ENCODE measurements at places on chromosomes 1 and 21.

- no peak for DNase-seq
These were observed 109.2 kb downstream of the TOMM20 start for GRCh38 chr1:235019471-235019870.

- DNase-seq: no peak
These were observed 266.7 kb upstream of the GREM2 start for GRCh38 chr1:240878631-240879030.

GRCh38 chr1:166488327-166488726, 321.5 kb upstream of the FAM78B start:
- no peak for DNase-seq

DNA sequence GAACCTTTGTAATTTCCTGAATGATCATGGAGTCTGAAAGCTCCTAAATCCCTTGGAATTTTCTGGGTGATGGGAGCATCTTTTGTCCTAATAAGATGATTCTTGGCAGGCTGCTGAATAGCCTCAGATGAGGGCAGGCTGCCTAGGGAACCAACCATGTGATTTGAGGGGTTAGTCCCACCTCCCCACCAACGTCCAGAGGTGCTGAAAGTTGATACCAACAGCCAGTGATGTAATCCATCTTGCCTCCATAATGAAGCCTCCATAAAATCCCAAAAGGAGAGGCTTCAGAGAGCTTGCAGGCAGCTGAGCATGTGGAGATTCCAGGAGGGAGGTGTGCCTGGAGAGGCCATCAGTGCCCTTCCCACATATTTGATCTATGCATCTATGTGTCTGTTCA, 43.7 kb downstream of the GTF2B start:
- DNase-seq: no peak

GRCh38 chr1:13950637-13951036, 250.6 kb downstream of the PRDM2 start:
- no peak for DNase-seq

DNA sequence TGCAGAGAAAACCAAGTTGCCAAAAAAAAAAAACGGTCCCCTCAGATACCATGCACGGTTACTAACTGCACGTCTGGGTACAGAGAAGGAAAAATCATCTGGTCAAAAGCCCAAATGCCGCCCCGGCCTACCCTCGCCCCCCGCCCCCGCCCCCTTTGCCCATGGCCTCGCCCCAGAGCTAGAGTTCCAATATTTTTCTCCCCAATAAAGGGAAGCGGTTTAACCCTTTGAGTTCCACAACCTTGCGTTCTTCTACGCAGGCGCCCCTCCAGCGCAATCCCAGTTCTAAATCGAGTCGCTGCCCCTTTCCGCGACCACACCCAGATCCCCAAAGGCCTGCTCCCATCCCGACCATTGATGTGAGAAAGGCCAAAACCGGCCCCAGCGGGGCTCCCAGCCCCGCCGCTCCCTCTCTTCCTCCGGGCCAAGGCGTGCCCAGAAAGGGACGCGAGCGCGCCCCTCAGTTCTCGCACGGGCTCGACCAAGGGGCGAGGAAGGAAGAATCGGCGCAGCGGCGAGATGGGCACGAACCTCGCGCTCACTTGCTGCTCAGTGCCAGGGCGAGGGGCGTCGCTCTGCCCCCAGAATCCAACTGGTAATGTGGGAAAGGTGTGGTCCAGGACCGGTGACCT, 797 bp downstream of the WDR47 start:
- no peak for DNase-seq

DNA sequence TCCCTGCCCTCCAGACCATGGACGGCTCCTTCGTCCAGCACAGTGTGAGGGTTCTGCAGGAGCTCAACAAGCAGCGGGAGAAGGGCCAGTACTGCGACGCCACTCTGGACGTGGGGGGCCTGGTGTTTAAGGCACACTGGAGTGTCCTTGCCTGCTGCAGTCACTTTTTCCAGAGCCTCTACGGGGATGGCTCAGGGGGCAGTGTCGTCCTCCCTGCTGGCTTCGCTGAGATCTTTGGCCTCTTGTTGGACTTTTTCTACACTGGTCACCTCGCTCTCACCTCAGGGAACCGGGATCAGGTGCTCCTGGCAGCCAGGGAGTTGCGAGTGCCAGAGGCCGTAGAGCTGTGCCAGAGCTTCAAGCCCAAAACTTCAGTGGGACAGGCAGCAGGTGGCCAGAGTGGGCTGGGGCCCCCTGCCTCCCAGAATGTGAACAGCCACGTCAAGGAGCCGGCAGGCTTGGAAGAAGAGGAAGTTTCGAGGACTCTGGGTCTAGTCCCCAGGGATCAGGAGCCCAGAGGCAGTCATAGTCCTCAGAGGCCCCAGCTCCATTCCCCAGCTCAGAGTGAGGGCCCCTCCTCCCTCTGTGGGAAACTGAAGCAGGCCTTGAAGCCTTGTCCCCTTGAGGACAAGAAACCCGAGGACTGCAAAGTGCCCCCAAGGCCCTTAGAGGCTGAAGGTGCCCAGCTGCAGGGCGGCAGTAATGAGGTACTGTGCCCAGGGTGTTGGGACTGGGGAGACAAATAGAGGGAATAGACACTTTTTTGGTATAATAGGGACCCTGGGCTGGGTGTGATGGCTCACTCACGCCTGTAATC, 1.0 kb downstream of the ZBTB48 start:
- no peak for DNase-seq

DNA sequence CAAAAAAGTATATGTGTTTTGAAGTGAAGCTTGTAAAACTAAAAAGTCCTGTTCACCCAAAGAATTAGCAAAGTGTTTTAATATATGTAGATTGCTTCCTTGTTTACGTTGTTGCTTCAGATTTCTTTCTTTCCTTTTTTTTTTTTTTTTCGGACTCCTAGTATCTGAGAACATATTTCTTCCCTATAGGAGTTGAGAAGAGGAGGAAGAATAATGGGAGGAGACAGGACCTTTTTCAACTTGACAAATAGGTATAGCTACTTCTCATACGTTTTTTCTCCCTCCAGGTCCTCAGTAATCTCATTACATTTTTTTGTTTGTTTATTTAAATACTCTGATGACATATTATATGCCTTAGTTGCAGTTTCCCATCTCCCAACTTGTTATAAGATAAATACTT, 8.9 kb downstream of the DISP1 start:
- DNase-seq: no peak

DNA sequence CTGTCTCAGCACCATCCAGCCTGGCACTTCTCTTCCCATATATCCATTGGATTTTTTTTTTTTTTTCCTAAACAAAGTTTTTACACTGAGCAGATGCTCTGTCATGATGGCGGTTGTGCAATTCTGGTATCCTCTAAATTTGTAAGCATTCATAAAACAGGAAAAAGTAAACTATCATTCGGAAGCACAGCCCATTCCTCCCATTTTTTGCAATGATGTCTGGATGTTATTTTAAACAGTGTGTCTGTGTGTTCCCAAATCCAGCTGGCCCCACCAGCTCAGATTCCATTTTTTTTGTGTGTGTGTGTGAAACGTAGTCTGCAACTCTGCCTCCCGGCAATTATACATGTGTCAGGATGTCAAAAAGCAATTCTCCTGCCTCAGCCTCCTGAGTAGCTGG, 33.5 kb downstream of the PDPN start:
- DNase-seq: no peak

DNA sequence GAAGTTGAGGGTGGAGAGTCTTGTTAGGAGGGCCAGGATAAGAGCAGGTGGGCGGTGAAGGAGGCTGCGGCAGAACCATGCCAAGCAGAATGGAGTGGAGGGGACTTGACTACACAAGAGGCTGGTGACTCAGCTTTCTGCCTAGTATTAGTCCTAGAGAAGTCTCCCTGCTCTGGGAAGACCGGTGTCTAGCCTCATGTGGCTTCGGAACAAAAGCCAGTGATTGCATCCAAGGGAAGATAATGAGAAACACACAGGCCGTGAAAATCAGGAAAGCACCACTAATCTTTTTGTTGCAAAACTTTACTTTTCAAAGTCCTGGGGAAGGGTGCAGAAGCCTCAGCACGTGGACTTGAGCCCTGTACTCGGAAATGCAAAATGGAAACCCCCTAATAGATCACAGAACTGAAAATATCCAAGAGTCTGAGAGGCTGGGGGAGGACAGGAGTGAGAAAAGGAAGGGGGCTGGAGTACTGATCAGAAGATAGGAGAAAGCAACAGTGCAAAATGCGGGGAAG, 31.4 kb downstream of the DDR2 start:
- DNase-seq: no peak

DNA sequence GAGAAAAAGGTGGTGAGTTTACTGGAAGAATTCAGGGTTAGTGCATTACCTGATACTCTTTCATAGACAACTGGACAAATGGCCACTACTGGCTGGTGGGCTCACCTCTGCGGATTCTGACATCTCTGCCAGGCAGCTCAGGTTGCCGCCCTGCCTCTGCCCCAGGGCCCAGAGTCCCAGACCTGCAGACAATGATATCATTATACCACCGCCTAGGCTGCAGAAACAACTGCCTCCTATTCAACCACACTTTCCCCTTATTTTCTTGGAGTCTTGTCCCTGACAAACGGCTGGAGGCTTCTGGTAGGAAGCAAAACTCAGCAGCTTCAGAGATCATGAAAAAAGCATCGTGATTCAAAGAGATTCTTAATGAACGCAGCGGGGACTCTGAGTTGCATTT, 37.0 kb downstream of the IRF2BP2 start:
- DNase-seq: no peak

GRCh38 chr1:102693345-102693744, 415.0 kb downstream of the COL11A1 start:
- no peak for DNase-seq

DNA sequence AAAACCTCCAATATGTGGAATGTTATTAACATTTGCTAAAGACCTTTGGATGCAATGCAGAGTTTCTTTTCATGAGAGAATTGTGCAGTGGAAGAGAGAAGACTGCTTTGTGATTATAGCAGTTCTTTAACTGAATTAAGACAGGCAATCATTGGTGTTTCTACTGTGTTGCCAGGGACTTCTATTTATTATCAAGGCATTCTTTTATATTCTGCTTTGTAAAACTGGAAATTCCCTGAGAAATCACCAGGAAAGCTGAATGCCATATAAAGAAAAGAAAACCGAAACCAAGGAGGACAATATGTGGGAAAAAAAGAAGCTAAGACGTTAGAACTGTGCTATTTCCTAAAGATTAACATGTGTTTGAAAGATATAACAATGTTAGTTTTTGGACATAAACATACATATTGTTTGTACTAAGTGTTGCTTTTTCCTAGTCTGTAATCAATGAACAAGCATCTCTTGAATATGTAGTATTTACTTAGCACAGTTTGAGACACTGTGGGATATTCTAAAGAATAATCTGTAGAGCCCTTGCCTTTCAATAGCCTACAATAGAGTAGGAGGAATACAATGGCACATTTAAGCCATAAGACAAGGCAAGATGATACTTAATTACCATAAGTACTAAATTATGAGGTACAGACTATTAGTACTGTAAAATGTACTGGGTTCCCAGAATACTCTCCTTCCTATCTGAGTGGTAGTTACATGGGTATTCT, 47.1 kb downstream of the EXTL2 start:
- DNase-seq: no peak

DNA sequence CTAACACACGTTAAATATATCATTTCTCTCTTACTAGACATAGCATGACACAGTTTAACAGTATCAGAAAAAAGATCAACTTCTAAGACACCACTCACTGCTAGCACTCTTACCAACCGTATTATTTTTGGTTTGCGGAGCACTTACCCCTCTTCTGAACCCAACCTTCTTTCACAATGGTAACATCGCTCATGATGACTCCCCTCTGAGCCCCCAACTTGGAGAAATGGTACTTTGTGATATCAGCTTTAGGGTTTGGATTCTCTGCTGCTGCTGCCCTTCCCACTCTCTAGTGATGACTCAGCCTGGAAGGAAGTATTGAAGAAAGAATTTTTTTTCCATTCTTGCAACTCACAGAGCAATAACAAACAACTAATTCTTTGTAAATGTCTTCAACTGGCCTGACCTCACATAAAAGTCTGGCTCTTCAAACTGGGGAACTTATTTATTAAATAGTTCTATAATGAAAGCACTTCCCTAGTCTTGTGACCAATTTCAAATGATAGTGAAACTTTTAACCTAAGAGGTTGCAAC, 7.0 kb downstream of the AKT3 start:
- DNase-seq: no peak

GRCh38 chr1:199580300-199580699, 447.2 kb upstream of the NR5A2 start:
- no peak for DNase-seq

GRCh38 chr1:14262637-14263036, 335.8 kb upstream of the KAZN start:
- DNase-seq: no peak

- no peak for DNase-seq
These were observed 6.8 kb downstream of the RNF220 start for GRCh38 chr1:44411861-44412260.

DNA sequence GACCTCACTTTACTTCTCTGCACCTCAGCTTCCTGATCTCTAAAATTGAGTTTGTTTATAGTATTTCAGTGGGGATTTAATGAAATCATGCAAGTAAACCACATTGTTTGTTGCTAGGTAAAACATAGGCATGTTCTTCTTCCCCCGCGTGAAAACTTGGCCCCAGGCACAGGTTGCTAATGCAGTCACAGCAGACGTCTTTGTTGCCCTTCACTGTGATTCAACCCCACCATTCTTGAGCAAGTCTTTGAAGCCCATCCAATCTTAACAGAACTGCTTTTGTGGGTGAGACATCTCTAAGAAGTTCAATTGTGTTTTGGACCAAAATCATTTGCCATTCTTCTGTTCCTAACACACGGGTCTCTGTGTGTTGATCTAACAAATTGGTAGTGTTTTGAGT, 185.5 kb downstream of the ZNF281 start:
- no peak for DNase-seq

- DNase-seq: no peak
These were observed 292.1 kb downstream of the SETD4 start for GRCh38 chr21:35768187-35768586.

DNA sequence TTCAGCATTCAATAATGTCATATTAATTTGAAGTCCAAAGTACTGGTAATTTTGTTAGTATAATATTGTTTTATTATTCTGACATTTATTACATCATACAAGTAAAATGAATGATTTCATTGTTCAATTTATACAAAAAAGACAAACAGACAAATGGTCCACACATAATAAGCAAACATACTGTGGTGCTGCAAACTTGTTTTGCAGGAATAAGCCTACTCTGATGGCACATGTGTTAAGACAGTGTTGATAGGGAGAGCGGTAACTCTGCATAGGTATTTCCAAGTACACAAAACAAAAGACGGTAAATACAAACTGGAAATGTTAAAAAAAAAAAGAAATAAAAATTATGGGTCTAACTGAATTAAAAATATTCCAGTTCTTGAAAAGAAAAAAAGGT, 59.7 kb upstream of the DPYD start:
- DNase-seq: no peak

GRCh38 chr1:117895482-117896114, 33.8 kb downstream of the GDAP2 start:
- DNase-seq: no peak

DNA sequence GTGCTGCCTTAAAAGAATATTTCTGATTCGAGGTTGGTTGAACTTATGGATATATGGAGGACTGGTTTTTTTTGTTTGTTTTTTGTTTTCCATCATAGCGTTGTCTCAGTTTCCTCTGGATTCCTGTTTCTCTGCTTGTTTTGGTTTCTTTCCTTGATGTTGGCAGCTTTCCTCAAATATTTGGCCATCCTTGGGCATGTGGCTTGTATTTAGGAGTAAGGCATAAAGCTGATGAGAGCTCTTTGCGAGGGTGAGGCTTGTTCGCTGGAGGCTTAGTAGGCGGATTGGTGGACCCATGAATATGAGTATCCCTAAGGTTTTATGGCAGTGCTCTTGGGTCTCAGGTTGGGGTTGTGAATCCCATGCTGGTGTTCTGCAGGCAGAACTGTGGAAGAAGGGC, 22.9 kb downstream of the DYRK1A start:
- no peak for DNase-seq

- no peak for DNase-seq
These were observed 51.3 kb downstream of the HLCS start for GRCh38 chr21:36915014-36915695.

Measured in esophagus squamous epithelium (tissue), 5 donors.